ENCODE measurements at places on chromosomes 6 and 20.

GRCh38 chr6:144008120-144008811 lies at the start of gene PLAGL1:
Gene PLAGL1, minus strand, starts transcription at chr6:144008259. Its CDS starts 60,123 bp downstream, at chr6:143948136.
- no peak for DNase-seq

DNA sequence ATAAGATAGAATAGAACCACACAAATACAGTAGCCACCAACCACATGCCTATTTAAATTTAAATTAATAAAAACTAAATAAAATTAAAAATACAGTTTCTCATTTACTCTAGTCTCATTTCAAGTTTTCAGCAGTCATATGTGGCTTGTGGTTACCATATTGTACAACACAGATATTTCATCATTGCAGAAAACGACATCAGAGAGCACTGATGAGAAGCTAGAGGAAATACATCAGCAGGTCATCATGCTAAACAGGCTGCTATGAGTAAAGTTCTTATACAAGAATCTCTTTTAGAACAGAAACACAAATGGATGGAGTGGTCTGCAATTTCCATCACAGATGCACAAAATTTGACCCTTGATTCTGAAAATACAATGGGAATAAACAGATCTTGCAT lies 36.6 kb downstream of the TBC1D32 start:
- DNase-seq, result no peak

DNA sequence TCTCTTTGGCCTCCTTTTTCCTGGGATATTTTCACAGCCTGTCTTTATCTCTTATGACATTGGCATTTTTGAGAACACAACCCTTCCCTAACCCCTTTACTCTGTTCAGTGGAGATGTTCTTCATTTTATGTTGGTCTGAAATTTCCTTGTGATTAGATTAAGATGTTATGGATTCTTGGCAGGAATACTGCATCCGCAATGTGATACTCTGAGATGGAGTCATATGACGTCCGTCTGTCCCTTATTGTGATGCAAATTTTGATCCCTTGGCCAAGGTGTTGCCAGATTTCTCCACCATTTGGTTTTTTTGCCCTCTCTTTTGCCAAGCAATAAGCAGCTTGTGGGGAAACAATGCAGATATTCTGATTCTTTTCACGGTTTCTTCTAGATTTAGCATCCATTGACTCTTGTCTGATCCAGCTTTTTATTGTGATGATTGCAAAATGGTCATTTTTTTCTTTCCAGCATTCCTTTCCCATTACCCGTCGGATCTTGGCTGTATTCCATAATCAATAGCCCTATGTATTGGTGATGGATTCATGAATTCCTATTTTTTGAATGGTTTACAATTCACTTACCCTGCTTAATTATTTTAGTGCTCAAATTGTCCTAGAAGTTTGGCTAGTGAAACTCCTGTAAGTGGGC lies 85.1 kb downstream of the NCOA3 start:
- DNase-seq, result no peak

GRCh38 chr20:58746620-58747019 lies 54.0 kb downstream of the NPEPL1 start:
- DNase-seq, result no peak

DNA sequence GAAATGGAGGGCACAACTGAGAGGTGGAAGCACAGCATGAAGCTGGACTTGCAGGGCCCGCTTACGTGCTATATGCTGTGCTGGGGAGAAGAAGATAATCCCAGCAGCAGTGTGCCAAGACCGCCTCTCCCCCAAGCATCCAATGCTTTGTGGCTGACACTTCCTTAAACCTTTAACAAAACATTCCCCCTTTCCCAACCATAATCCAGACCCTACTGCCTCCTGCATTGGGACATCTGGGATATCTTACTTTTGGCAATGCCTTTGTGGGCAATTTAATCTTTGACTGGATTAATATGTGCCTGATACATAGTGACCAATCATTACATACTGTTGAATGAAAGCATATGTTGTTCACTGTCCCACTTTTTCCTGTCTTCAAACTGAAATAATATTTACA lies 3.1 kb upstream of the TENT5A start:
- no peak for DNase-seq

DNA sequence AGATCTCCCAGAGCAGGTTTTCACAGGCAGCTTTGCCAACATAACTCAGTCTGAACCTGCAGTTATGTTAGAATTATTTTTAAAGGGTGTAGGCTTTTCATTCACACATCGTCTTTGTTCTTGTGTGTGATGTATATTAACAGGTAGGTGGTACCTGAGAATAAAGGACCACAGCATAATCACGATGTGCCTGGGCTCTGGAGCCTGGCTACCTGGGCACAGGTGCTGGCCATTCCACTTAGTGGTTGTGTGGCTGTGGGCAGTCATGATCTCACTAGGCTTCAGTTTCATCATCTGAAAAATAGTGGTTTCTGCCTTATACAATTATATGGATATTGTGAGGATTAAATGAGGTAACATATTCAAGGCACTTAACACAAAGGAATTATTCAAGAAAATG lies 6.4 kb downstream of the CD109 start:
- DNase-seq, result no peak

DNA sequence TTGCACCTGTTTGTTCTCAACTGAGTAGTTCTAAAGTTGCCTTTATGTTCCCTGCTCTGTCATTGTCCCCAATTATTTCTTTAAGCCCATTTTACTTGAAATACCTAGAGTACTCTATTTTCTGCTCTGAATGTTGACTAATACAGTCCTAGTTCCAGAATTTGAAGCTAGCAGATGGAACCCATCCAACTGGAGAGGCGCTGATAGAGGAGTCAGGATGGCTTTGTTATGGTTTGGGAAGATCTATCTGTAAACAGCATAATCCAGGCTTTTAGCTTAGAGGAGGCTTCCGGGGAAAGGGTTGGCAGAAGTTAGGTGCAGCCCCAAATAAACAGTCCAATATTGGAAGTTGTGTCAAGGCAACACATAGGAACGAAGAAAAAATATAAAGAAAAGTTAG lies 927.7 kb downstream of the TFAP2A start:
- DNase-seq, result no peak

DNA sequence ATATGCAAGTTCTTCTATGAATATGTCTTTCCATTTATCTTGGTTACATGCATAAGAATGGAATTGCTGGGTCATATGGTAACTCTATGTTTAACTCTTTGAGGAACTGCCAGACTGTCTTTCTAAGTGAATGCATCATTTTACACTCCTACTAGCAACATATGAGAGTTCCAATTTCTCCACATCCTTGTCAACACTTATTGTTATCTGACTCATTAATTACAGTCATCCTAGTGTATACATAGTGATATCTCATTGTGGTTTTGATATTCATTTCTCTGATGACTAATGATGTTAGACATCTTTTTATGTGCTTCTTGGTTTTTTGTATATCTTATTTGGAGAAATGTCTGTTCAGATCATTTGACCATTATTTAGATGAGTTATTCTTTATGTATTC lies 96.7 kb upstream of the LAMP5 start:
- DNase-seq, result no peak

GRCh38 chr6:11251553-11252360 lies 19.3 kb upstream of the NEDD9 start:
- DNase-seq, result no peak

All from left renal pelvis (tissue), 4 donors.